ENCODE measurements at places on chromosomes 5 and 9. TPM values are rescaled to one million over a fixed set of nuclear protein-coding genes. Genes with fewer than 3 reads are reported as not detected.

Gene REEP2
- 20.5 TPM for polyA plus RNA-seq

Gene RANBP17
- 43.8 TPM for polyA plus RNA-seq

Gene PCDHA1
- polyA plus RNA-seq, result 0.81 TPM

Gene TMC1
- polyA plus RNA-seq, result 0.42 TPM

Gene SLC27A6
- polyA plus RNA-seq, result 2.0 TPM

Gene ZBTB43
- polyA plus RNA-seq, result 9.7 TPM

Gene GALNT10
- polyA plus RNA-seq, result 2.6 TPM

Gene WNK2
- 61.7 TPM for polyA plus RNA-seq

Gene PCDHGA11
- 2.3 TPM for polyA plus RNA-seq

Gene CYSRT1
- polyA plus RNA-seq, result 3.2 TPM

Gene ASS1
- 72.5 TPM for polyA plus RNA-seq

GRCh38 chr5:154782812-154783592 lies 27.8 kb downstream of the LARP1 start:
- H3K4me3 ChIP-seq, result 0 out of 2 replicates have a peak overlapping the region, but pooled peaks have one; percentile 13
- H3K27me3 ChIP-seq, result no peaks in the 10 kb centered on the region
- H3K27ac ChIP-seq, result peak overlapping the region; percentile 86
- peaks cover 92% of the 10 kb centered on the region for H3K4me1 ChIP-seq

DNA sequence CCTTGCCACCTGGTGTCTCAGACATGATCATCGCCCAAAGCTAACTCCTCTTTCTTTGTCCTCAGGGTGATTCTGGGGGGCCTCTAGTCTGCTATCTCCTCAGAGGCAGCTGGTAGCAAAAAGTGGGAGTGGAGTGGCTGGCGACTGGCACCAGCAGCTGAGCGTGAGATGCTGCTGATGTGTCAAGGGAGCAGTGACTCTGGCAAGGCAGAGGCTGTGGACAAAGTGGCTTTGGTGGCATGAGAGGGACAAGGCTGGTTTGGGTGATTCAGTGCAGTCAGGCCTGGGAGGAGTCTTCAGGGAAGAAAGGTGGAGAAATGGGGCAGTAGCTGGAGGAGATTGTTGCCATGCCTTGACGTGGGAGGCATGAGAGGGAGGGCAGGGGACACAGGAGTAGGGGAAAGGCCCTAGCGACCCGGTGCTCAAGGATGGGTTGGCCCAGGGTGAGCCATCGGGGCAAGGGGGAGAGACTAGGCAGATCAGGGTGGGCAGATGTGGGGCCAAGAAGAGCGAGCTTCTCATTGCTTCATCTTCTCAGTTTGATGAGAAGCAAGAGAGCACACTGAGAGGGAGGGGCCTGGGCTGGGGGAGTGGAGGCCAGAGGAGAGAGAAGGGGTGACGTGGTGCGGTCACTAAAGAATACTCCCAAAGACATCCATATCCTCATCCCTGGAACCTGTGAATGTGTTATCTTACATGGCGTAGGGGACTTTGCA lies 64.2 kb upstream of the SPTLC1 start:
- no peaks in the 10 kb centered on the region for H3K27me3 ChIP-seq
- no peak for DNase-seq
- H3K4me1 ChIP-seq, result no peaks in the 10 kb centered on the region
- no peaks in the 10 kb centered on the region for H3K36me3 ChIP-seq
- H3K27ac ChIP-seq, result no peak overlapping the region

GRCh38 chr9:33823801-33824200 lies 6.8 kb downstream of the UBE2R2 start:
- no peaks in the 10 kb centered on the region for H3K27me3 ChIP-seq
- no peak for DNase-seq
- no peaks in the 10 kb centered on the region for H3K36me3 ChIP-seq

- H3K36me3 ChIP-seq, result no peaks in the 10 kb centered on the region
- H3K4me1 ChIP-seq, result no peaks in the 10 kb centered on the region
- no peak overlapping the region for H3K4me3 ChIP-seq
- no peak overlapping the region for H3K27ac ChIP-seq
- no peaks in the 10 kb centered on the region for H3K27me3 ChIP-seq
- no peak for DNase-seq
Measured at GRCh38 chr5:9241479-9242305, 304.2 kb downstream of the SEMA5A start.

GRCh38 chr5:169048181-169049125 lies 252.5 kb downstream of the SLIT3 start:
- H3K36me3 ChIP-seq, result no peaks in the 10 kb centered on the region
- H3K27me3 ChIP-seq, result no peaks in the 10 kb centered on the region
- H3K4me3 ChIP-seq, result no peak overlapping the region
- no peaks in the 10 kb centered on the region for H3K4me1 ChIP-seq

DNA sequence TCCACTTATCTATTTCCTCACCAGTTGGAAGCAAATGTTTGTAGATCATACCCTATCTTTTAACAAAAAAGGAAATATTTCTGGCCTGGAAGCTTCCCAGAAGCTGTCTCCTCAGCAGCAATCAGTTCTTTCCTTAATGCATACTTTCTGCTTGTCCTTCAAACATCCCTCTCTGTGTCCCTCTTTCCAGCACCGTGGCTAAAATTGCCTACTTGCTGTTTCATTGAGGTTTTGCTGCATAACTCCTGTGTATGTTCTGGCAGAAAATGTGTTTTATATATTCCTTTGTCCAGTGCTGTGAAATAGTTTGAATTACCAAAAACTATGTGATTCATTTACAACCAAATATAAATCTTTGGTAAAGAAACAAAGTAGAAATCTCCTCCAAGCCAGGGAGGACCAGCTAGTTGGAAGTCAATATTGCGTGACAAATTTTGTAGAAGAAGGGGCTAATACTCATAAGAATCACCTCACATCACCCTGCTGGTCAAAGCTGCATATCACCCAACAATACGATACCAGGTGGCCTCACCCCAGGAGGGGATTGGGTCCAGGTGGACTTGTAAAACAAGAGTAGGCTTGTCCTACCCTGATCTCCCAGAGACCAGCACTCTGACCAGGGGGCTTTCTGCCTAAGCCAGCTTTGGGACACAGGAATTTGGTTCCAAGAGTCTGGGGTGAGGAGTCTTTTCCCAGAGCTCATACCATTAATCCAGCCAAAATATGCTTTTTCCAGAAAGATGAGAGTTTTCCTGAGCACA lies 198.4 kb upstream of the SNX2 start:
- H3K27ac ChIP-seq, result no peak overlapping the region
- H3K27me3 ChIP-seq, result no peaks in the 10 kb centered on the region
- peaks cover 14% of the 10 kb centered on the region for H3K4me1 ChIP-seq

GRCh38 chr5:29963956-29964355 lies 1229.5 kb upstream of the CDH6 start:
- no peaks in the 10 kb centered on the region for H3K36me3 ChIP-seq
- no peaks in the 10 kb centered on the region for H3K4me1 ChIP-seq
- no peaks in the 10 kb centered on the region for H3K27me3 ChIP-seq
- H3K4me3 ChIP-seq, result no peak overlapping the region
- H3K27ac ChIP-seq, result no peak overlapping the region

DNA sequence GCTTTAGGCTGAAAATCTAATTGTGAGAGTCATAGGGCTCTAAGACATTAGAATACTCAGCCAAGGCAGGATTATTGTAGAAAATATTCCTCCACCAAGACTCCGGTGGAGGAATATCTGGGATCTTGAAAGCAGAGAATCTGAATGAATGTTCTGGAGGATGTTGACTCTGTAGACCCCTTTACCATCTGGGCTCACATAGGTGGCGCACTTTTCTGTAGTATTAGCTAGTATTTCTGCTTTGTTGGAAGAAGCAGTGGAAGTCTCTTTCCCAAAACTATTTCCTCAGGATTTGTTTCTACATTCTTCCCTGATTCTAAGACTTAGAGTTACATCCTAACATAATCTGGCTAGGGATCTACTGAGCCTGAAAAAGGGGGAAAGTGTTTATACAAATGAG lies 752.4 kb upstream of the SEMA6A start:
- no peaks in the 10 kb centered on the region for H3K4me1 ChIP-seq
- no peaks in the 10 kb centered on the region for H3K36me3 ChIP-seq
- no peak overlapping the region for H3K27ac ChIP-seq
- no peaks in the 10 kb centered on the region for H3K27me3 ChIP-seq
- DNase-seq, result peak; percentile 29

GRCh38 chr9:90379771-90380170 lies 262.9 kb downstream of the DIRAS2 start:
- no peaks in the 10 kb centered on the region for H3K36me3 ChIP-seq
- no peaks in the 10 kb centered on the region for H3K27me3 ChIP-seq
- no peaks in the 10 kb centered on the region for H3K4me1 ChIP-seq
- H3K4me3 ChIP-seq, result no peak overlapping the region
- no peak for DNase-seq
- H3K27ac ChIP-seq, result no peak overlapping the region

GRCh38 chr5:81020478-81021167 lies 60.5 kb downstream of the RASGRF2 start:
- no peaks in the 10 kb centered on the region for H3K36me3 ChIP-seq
- no peaks in the 10 kb centered on the region for H3K27me3 ChIP-seq
- H3K4me1 ChIP-seq, result peaks cover 3% of the 10 kb centered on the region

DNA sequence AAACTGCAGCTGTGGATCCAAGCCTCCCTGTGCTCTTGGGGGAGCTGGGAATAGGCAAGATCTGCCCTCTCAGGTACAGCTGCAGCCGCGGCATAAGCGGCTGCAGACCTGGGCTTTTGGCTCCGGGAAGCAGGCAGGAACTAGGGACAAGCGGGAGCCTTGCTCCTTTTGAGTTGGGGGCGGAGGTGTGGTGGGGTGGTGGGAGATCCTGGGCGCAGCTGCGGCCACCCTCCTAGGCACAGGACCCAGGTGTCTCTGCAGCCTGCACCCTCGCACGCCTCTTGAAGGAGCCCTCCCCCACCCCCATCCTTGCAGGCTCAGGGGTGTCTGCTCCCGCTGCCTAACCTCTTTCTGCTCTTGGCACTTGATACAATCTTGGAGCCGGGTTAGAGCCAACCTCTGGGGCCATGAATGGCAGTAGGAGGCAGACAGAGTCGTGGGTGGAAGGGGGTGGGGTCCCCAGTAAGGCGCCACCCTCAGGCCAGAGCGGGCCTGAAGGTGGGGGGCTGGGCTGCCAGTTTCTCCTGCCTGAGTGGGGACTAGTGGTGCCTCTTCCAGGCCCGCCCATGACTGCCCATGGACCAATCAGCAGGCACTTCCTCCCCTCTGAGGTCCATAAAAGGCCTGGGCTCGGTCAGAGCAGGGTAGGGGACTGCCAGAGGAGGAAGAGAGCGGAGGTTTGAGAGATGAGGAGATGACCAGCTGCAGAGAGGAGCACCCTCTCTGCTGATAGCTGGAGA lies 267.6 kb upstream of the TNC start:
- no peak overlapping the region for H3K4me3 ChIP-seq
- no peaks in the 10 kb centered on the region for H3K27me3 ChIP-seq
- peak; percentile 17 for DNase-seq
- H3K36me3 ChIP-seq, result peaks cover 5% of the 10 kb centered on the region
- no peak overlapping the region for H3K27ac ChIP-seq

DNA sequence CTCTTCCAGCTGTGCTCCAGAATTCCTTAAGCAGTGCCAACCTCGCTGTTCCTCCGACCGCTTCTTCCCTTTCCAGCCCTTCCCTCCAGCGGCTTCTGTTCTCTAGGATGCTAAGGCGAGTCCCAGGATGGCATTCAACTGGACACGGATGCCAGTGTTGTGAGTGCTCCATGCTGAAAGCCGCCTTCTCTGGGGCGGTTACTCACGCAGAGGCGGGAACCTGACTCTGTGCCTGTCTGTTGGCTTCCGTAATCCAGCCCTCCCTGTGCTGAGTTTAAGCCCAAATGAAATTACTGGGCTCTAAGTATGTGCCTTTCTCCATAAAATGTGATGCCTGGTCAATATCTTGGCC lies 20.2 kb downstream of the COL5A1 start:
- H3K27ac ChIP-seq, result no peak overlapping the region
- DNase-seq, result no peak
- peaks cover 7% of the 10 kb centered on the region for H3K4me1 ChIP-seq
- H3K4me3 ChIP-seq, result no peak overlapping the region
- no peaks in the 10 kb centered on the region for H3K36me3 ChIP-seq

DNA sequence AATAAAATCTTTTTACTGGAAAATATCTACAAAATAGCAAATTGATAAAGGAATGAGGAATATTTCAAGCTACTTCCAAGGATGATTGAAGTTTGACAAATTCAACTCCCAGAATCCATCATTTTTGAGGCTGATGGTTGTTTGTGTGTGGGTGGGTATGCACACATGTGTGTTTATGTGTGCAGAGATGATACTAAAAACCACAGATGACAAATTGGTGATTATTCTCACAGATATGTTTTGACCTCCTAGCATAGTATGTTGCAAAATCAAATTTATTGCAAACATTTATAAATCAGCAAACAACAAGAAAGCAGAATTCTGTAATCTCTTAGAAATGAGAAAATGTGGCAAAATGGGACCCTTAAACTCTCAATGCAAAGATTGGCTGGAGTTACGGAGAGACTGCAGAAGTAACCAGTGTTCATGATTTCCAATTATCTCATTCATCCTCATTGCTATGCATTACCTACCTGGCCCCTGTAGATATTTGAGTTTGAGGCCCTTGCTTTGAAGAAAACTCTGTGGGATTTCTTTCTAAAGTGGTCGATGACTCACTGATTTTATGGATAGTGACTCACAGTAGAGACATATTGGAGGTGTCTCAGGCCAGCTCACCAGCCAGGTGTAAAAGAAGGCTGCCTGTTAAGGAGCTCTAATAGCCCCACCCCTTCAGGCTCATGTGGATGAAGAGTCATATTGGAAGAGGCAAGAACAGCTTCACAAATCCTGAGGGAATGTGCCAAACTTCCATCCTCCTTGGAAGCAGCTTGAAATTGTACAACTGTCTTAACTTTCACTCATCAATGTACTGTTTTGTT lies 44.6 kb upstream of the TMC1 start:
- no peak overlapping the region for H3K4me3 ChIP-seq
- 0 out of 2 replicates have a peak, but pooled peaks cover 7% of the 10 kb centered on the region for H3K4me1 ChIP-seq
- no peaks in the 10 kb centered on the region for H3K27me3 ChIP-seq

DNA sequence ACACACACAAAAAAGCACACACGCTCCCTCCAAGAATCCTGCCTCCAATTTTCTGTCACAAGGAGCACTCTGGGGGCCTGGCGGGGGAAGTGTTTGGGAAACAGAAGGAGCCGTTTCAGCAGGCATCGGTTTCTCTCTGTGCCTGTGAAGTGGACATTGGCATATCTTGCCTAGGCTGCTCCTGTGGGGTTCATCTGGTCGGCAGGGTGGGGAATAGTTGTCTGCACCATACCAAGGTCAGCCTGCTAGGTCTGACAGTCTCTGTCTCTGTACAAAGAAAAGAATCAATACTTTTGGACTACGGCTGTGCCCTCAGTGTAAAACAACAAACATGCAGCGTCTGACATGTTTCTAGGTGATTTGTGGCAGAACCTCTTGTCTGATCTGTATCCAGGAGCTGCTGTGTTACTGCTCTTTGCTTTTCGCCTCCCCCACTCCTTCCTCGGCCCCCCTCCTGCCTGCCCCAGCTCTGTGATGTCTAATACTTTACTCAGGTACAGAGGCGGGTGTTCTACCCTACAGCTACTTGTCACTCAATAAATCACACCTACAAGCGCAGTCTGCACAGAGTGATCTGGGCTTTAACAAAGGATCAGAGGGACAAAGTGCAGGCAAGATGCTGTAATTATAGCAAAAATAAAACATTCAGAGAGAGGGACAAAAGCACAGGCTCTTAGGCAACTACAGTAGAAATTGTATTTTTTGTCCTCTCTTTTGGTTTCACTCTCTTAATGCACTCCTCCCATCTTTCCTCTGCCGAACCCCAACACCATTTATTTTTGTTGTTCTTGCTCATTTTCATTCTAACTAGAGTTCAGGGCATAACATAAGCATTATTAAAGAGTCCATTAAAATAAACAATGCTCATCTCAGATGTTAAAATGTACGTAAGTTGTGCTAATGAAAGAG lies 216.7 kb downstream of the BNC2 start:
- H3K27me3 ChIP-seq, result no peaks in the 10 kb centered on the region
- peak overlapping the region; percentile 28 for H3K4me3 ChIP-seq
- H3K4me1 ChIP-seq, result peaks cover 69% of the 10 kb centered on the region
- DNase-seq, result peak; percentile 41

All from GM23338 (cell line).